ENCODE measurements at places on chromosomes 12 and 14.

GRCh38 chr12:1171657-1172408 is 180.8 kb downstream of the ERC1 start:
- no peak for DNase-seq

GRCh38 chr12:80121661-80122060 is 22.3 kb downstream of the OTOGL start:
- no peak for DNase-seq

- no peak for DNase-seq
These were observed 5.1 kb upstream of the CLEC7A start for GRCh38 chr12:10135126-10135525.

- no peak for DNase-seq
These were observed 10.9 kb downstream of the RNF212B start for GRCh38 chr14:23248601-23249000.

DNA sequence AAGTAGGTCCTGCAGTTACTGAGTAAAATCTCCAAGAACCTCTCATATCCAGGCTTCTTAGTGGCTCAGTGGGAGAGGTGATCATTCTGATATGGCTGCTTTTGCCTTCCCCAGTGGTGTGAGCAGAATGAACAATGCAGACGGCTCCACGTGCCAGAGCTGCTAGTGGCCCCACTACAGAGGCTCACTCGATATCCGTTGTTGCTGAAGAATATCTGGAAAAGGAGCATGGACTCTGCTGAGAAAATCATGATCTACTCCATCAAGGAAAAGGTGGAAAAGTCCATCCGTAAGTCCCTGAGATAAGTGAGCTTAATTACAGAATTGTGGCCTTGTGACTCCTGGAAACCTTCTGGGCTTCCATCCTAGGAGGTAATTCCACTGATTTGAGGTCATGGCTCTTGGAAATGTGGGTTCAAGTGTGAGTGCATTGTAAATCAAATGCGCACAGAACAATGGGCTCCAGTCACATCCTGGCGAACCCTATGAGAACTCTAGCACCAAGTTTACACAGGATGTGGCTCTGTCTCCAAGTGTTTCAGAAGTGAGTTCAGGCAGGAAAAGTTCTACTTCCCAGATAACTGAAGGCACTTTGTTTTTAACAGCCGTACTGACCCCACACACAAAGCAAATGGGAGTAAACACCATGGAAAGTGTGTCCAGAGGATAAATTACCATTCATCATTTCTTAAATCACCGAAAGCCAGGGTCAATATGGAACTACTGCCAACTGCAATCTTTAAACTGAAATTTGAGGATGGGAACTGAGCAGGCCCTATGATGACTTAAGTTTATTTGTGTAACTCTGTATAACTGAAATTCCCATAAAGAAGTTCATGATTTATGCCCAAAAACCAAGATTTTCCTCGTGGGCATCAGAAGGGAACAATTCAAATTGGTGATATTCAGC is 51.4 kb downstream of the PLEKHG7 start:
- DNase-seq: no peak

- DNase-seq: no peak
These were observed 232.8 kb upstream of the SEL1L start for GRCh38 chr14:81766321-81766915.

DNA sequence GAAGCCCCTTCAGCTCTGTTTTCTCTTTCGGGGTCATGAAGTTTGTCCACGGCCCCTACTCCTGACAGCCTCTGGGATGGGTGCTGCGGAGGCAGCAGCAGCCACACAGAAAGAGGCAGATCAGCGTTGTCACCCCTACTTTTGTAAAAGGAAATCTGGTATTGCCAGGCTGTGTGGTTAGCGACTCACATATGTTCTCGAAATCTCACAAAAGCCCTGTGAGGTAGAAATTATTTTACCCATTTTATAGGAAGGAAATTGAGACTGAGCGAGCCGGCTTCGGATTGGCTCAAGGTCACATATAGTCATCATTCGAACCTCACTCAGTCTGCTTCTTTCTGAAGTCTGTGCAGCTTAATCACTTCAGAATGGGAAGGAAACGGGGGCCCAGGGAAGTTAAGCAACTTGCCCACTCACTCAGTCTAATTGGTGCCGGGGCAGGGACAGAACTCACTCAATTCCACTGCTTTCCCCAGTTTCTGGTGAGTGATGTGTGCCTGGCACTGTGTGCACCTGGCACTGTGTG is 1.1 kb upstream of the CKAP4 start:
- DNase-seq: no peak

DNA sequence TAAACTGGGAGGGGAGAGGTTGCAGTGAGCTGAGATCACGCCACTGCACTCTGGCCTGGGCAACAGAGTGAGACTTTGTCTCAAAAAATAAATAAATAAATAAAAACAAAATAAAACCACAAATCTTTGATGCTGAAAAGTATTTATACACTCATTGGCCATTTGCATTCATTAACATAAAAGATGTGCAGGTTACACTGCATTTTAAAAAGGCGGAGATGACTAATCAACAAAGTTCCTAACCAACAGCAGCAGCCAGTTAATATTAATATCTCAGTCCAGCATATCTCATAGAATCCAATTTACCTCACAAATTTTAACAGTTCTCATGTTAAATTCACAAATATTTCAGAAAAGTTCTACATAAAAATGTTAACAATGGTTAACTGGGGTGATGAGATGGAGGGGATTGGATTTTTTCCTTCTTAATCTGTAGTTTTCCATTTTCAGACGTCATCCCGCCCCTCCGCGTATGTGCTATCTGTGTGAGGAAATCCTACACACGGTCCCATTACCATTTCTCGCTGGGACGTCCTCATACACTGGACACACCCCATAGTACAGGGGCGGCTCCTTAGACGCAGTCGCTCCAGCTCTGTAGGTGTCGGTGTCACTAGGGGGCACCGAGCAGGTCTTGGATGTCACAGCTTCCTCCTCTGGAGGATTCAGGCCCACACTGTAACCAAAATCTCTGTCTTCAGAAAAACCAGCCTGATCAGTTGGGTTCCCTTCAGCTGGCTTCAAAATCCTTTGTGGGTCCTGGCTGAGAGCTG is 7.3 kb downstream of the ANKLE2 start:
- DNase-seq: no peak

All from HS-27A (cell line).